ENCODE measurements at places on chromosomes 7 and 10.

- DNase-seq: peak; percentile 8
These were observed 19.4 kb downstream of the C1GALT1 start for GRCh38 chr7:7201578-7202374.

DNA sequence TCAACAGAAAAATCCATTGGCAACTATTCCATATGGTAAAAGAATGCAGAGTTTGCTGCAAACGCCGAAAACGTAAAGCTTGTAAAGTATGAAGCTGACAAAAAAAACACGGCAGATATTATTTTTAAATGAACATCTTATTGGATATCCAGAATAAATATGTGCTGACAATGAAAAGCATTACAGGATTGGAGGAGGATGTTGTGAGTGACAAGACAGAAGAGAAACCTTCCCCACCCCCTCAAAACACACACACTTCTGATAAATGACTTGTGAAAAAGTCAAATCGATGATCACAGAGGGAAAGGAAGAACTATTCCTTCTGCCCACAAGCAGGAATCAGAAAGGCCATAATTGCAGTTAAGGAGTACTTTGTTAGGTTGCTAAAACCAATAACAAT, 14.6 kb downstream of the FAM131B start:
- DNase-seq: no peak

- DNase-seq: no peak
These were observed 26.2 kb upstream of the INHBA start for GRCh38 chr7:41729059-41729458.

GRCh38 chr7:4261601-4261960, 420.5 kb upstream of the FOXK1 start:
- no peak for DNase-seq

GRCh38 chr7:47587351-47587750, 5.4 kb upstream of the TNS3 start:
- DNase-seq: no peak

GRCh38 chr7:30750683-30751650, 968 bp upstream of the INMT start:
- DNase-seq: no peak

DNA sequence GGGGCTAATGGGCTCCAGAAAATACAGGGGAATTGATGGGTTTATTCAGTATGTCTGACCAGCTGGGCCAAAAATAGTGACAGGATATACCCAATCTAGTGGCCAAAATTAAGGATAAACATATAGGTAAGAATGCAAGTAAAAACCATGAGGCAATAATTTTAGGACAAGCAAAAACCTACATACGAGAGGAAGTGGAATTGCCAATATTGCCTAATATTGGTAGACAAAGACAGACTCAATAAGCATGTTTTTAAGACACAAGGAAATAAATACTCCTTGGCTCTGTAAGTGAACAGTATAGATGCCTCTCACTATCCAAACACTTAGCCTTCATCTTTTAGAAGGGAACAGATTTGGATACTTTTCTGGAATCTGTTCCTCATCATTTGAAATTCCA, 51.0 kb downstream of the ATXN7L1 start:
- DNase-seq: no peak

DNA sequence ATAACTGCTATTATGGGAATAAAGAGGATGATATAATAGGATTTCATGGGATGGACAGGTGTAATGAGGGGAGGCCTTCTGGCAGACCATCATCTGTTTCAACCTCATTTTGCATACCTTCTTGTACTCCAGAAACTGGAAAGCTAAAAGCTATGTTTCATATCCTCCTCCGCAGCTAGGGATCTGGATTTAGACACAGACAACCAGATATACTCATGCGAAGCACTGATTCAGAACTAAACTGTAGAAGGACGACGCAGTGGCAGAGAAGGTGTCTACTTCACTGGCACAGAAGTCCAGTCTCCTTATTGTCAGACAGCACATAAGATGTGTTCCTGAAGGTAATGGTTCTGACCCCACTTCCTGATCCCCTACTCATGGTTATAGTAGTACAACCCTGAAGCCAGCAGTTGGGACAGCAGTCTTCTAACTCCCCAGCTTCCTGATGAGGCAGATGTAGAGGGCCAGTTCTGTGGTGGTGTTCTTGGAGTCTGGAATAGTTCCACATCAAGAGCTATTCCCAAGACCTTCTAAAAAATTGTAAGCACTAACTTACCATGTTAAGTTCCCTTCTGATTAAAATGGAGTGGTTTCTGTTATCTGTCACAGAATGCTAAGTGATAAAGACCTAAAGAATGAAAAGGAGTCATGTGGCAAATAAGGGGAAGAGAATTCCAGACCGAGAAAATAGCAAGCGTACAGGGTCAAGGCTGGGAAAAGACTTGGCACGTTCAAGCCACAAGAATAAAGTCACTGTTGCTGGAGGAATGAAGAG, 550.3 kb downstream of the GRM8 start:
- DNase-seq: no peak

- DNase-seq: no peak
These were observed 6.9 kb upstream of the PFKP start for GRCh38 chr10:3060481-3060889.

DNA sequence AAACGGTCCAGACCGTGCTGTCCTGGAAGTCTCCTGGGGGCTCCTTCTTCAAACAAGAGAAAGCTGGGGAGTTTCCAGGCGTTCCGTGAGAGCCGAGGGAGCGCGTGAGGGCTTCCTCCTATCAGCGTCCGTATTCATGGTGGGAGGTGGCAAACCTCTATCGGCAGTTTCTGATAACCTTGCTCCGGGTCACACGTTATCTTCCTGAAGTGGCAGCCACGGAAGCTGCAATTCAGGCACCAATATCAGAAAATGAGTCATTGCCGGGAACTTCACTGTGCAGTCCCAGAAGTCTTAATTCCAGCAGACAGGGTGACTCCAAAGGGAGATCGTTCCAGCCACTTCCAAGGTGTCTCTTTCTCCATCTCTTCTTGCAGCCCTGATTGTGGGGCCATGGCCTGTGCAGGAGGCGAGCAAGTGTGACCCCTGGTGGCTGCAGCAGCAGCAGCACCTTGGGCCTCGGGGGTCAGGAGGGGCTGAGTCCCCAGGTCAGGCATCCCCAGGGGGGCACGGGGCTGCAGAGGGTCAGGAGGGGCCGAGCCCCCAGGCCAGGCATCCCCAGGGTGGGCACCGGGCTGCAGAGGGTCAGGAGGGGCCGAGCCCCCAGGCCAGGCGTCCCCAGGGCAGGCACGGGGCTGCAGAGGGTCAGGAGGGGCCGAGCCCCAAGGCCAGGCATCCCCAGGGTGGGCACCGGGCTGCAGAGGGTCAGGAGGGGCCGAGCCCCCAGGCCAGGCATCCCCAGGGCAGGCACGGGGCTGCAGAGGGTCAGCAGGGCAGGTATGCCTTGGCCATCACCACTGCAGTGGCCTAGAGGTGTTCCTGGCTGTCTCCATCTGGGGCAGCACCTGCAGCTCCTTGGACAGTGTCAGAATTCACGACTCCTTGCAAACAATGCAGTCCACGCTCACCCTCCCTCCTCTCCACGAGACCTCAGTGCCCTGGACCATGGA, 538.7 kb downstream of the DNAJB6 start:
- peak; percentile 36 for DNase-seq

- no peak for DNase-seq
These were observed 342.7 kb downstream of the LRMDA start for GRCh38 chr10:75773813-75774782.

DNA sequence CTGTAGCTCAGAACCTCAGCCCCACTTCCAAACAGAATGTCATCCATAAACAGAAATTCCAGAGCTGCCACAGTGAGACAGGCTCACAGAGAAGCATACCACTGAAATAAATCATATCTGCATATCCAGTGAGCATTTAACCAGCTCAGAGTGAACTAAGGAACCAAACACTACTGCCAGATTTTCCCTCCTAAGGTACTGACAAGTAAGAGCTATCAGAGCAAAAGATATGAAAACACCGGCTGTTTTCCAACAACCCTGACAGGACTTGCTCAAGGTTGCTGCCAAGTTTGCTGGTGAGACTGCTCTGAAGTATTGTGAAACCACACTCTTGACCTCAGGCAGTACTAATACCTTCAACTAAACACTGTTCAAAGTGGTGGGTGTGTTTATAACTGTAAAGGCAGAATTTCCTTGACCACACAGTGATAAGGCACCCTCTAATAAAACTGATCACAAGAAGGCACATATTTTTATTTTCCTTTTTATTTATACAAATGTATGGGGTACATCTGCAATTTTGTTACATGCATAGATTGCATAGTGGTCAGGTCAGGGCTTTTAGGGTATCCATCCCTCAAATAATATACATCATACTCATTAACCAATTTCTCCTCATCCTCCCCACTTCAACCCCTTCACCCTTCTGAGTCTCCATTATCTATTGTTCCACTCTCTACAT, 18.3 kb downstream of the SGMS1 start:
- no peak for DNase-seq

GRCh38 chr10:72367301-72367960, 12.7 kb upstream of the DNAJB12 start:
- DNase-seq: no peak

- no peak for DNase-seq
These were observed 28.0 kb downstream of the TMEM270 start for GRCh38 chr7:73888959-73889358.

DNA sequence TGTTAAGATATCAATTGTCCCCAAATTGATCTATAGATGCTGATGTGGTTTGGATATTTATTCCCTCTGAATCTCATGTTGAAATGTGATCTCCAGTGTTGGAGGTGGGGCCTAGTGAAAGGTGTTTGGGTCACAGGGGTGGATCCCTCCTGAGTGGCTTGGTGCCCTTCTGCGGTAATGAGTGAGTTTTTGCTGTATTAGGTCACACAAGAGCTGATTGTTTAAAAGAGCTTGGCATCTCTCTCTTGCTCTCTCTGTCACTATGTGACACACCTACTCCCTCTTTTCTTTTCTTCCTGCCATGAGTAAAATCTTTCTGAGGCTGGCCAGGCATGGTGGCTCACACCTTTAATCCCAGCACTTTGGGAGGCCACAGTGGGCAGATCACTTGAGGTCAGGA, 98.2 kb upstream of the KAT6B start:
- DNase-seq: no peak

DNA sequence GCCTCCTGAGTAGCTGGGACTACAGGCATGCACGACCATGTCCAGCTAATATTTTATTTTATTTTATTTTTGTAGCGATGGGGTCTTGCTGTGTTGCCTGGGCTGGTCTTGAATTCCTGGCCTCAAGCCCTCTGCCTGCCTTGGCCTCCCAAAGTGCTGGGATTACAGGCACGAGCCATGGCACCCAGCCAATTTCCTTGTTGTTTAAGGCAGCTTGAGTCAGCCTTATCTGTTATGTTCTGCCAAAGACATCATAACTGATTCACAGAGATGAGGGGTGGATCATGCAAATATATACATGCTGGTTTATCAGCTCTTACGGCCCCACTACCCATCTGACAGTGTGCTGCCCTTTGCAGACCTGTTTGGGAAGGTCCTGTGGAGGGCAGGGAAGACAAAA, 826.7 kb downstream of the TYW1 start:
- DNase-seq: no peak

DNA sequence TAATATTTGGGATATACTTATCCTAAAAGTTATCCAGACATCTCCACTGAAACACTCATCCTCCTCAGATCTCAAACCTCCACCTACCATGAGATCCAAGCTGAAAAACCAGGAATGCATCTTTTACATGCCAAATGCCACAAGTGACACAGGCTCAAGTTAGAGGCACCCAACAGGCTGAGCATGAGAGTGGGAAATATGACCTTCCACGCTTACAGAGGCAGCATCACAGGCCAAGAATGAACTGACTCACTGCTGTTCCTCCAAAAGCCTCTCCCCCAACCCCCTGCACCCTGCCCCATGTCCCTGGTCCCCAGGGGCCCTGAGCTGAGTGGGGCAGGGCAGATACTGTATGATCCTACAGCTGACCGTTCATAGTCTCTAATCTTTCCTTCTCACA, 4.8 kb upstream of the MTPAP start:
- no peak for DNase-seq

DNA sequence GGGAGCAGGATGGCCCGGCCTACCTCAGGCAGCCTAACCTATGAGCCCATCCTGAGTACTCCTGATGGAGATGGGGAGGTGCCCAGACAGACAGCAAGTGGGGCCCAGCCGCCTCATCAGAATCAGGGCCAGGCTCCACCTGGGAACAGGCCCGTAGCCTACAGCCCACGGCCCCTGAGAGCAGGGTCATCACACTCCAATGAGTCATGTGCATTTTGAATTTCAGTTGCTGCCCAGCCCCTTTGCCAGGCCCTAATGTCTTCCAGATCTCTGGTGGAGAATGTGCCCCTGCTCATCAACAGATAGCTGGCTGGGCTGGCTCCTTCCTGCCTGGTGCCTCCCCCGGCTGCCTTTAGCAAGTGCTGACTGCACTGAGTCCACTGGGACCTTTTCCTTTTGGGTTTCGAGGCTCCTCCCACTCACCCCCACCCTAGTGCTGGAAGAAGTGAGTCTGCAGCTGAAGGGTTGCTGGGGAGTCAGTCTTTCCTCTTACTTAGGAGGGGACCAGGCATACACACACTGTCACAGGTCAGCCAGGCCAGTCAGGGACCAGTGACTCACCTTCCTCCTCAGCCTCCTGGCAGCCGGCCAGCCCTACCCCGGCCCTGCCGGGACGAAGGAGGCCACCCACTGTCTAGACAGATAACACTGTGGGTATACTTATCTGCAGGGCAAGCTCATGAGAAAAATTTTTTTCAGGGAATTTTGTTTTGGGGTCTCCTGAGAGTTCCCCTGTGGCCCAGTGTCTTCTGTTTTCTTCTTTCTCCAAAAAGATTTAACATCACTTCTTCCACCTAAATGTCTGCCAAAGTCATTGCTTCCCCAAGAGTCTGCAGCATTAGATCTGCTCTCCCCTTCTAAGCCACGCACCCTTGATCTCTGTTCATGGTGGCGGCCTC, 9.1 kb upstream of the ASIC3 start:
- DNase-seq: peak; percentile 27

DNA sequence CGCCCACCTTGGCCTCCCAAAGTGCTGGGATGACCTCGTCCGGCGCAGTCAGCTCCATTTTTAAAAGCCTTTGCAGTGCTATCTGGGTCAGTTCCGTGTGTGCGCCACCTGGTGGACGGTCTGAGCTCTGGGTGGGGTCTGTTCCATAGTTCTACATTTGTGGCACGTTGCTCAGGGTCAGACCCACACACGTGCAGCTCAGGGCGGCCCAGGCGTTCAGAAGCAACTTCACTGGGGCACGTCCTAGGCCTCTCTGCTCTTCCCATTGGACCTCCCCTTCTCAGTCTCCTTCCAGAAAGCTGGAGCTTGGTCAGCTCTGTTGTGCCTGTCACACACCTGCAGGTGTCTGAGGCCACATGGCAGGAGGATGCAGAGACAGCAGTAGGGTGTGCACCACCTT, 137.9 kb downstream of the DNAJB6 start:
- DNase-seq: no peak

- no peak for DNase-seq
These were observed at the start of gene ARHGAP22 for GRCh38 chr10:48604991-48605508. Gene ARHGAP22 (minus strand): TSS chr10:48605073. CDS start chr10:48604796, 277 bp downstream.

DNA sequence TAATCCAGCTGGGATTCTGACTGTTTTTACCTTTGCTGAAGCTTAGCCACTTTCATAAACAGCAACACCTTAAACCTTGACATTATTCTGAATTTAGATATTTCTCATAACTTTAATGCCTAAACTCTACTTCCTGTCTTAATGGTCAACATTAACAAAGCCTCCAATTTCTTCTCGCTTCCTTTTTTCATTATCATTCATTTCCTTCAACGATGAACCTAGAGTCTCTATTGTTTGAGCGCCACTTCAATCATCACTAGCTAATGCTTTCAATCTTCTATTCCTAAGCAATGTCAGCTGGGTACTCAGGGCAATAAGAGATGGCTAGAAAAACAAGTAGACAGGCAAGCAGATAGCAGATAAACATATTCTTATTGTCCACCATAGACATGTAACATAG, 96.6 kb upstream of the TMEM196 start:
- no peak for DNase-seq

- no peak for DNase-seq
These were observed 56.2 kb downstream of the XPNPEP1 start for GRCh38 chr10:109866995-109867635.

- no peak for DNase-seq
These were observed 123.8 kb downstream of the SEMA3A start for GRCh38 chr7:84070770-84071169.
